ENCODE measurements at places on chromosomes 6 and 20.

DNA sequence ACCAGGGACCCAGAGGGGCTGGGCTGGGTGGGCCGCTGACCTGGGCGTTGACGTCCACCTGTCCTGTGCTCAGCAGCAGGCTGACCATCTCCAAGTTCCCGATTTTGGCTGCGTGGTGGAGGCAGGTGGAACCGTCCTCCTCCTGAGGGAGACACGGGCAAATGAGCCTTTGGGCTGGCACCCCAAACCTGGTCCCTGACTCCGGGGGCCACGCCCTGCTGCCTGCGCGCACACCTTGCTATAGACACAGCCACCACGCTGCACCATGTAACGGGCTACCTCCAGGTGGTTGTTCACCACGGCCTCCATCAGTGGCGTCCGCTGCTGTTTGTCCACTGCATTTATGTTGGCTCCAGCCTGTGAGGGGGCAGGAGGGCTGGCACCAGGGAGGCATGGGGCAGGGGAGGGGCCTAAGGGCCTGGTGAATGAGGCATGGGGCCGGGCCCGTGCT lies 7.8 kb upstream of the SLC44A4 start:
- no peak for DNase-seq

DNA sequence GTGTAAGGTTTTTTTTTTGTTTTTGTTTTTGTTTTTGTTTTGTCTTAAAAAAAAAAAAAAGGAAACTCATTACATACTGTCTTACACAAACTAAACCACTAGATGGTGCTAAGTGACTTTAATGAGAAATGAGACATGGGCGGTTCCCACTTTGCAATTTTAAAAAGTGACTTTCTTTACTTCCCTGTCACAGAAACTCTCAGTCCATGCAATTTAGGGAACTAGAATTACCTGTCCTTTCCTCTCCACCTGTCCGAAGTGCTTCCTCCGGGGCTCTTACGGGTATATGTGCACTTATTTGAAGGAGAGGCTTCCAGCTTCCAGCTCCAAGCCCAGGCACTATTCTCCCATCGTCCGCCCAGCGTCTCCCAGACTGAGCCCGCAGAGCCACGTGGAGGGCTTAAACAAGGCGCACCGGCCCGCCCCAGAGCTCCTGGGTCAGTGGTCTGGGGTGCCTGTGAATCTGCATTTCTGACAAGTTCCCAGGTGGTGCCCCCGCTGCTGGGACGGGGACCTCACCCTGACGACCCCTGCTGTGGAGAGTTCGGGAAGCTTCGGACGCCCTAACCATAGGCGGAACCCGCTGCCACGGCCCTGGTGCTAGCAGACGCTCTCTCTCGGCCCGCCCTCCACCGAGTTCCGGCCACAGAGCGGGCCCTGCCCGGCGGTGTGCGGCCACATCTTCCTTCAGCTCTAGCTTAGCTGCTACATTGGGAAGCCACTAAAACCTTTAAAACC lies 26.1 kb downstream of the BFSP1 start:
- peak; percentile 18 for DNase-seq

DNA sequence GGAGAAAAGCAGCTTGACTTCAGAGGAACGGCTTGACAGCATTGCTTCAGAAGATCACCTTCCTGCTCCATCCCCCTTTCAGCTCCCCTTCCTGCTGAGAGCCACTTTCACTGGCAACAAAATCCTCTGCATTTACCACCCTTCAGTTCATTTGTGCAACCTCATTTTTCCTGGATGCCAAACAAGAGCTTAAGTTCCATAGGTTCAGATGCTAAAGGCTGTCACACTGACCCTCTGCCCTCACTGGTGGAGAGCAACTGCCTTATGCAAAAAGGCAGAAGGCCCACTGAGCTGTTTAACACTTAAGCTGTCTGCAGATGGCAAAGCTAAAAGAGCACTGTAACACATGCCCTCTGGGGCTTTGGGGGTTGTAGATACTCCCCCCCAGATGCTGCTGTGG lies 131.2 kb upstream of the SPACA1 start:
- no peak for DNase-seq

DNA sequence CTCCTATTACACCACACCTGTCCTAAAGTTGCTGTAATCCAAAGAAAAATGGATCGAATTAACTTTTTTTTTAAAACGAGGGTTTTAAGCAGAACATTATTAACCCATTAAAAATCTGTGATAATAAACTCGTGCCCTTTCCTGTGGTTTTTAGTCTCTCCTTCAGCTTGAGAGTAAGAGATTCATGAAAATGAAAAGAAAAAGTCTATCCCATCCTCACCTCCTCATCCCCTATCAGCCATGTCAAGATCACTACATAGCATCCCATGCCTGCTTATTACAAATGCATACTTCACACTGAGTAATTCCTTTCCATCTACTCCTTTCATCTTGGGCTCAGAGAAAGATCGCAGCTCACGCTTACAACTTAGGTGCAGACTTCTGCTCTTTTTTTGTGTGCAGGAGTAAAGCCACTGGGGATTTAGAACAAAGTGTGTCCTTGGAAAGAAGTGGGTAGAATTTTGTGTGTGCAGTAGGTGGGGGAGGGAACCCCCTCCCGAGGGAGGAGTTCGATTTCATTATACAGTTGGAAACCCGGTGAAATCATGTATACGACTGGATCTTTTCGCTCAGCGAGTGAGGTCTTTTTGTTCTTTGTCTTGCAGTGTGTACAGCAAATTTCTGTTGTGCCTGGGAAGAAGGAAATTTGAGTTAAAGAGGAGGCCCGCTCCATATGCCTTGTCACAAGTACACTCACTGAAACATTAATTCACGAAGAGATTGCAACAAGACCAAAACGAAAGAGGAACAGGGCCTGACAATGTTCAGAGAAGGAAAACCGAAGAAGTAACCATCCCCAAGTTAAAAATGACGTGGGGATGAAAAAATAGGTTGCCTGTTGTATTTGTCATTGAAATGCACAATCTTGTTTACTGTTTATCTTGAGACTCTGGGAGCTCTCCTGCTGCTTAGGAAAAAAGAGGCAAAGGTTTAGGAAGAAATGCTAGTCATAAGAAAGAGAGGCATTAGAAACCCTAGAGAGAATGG lies 146.5 kb upstream of the ZNF217 start:
- no peak for DNase-seq

GRCh38 chr20:14223806-14224205 lies 113.6 kb downstream of the FLRT3 start:
- DNase-seq, result no peak

- no peak for DNase-seq
These were observed 310.3 kb downstream of the CLVS2 start for GRCh38 chr6:123306334-123306733.

DNA sequence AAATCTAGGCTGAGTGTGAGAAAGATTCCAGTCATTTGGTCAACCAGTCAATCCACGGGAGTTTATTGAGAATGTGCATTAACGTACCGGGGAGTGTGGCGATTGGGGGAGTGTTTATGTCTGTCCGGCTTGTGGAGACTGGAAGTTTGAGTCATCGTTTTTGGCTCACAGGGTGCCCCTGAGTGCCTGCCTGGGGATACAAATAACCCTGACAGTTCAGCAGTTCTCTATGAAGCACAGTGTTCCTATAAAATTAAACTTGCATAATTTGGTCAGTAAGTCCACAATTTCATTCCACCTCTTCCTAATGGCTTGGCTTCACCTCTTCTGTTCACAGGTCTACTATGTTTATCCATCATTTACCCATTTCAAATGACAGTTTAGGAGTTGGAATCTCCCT lies 72.6 kb upstream of the PLEKHG1 start:
- no peak for DNase-seq

- no peak for DNase-seq
These were observed 184.0 kb downstream of the GPX5 start for GRCh38 chr6:28709478-28710349.

DNA sequence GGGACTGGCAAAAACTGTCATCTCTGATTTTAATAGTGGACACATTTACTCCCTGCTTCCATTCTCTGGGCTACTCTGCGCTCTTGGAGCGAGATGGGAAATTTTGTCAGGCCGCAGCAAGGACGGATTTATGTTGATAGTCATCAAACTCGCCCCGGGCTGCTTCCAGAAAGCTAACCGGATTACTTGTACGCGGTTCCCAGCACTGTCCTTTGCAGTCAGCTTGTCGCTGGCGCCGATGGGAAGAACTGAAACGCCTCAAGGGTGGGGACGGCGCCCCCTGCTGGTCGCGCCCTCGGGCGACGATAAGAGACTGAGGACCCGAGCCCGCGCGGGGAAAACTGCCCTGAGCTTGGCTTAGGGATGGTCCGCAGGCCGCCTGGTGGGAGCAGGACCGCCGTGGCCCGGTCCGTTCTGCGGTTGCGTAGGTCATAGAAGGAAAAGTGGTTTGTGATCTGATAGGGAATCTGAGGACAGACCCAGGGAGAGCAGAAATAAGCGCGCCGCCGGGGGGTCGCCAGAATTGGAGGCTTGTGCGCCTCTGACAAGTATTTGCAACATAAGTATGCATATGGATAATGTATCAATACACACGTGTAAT lies 984 bp upstream of the ABT1 start:
- peak; percentile 76 for DNase-seq

- DNase-seq, result peak; percentile 60
These were observed 47.8 kb upstream of the GATA5 start for GRCh38 chr20:62523473-62524203.

DNA sequence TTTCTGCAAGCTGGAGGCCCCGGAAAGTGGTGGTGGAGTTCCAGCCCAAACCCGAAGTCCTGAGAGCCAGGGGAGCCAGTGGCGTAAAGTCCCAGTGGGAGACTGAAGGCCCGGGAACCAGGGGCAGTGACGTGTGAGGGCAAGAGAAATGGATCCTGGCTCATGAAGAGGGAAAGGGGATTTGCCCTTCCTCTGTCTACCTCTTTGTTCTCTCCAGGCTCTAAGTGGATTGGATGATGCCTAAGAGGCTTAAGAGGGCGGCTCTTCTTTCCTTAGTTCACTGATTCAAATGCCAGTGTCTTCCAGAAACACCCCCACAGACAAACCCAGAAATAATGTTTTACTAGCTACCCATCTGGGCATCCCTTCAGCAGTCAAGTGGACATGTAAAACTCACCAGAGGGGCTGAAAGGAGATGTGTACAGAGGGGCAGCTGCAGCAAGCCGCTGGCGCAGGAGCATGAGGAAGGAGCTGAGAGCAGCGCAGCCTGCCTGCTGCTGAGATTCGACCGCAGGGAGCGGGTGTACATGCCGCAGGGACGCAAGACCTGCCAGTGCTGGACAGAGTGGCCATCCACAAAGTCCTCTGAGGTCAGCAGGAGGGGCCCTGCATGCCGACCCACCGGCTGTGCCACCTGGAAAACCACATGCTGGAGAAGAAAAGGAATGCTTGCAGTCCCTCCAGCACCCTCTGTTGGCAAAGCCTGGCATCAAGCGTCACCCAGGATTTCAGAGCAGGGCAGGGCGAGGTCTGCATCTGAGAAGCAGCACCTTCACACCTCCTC lies 29.5 kb downstream of the CDYL start:
- no peak for DNase-seq

- DNase-seq, result no peak
These were observed 2.5 kb downstream of the RTEL1 start for GRCh38 chr20:63660622-63661021.

GRCh38 chr6:85484948-85485347 lies 35.1 kb downstream of the NT5E start:
- DNase-seq, result no peak

DNA sequence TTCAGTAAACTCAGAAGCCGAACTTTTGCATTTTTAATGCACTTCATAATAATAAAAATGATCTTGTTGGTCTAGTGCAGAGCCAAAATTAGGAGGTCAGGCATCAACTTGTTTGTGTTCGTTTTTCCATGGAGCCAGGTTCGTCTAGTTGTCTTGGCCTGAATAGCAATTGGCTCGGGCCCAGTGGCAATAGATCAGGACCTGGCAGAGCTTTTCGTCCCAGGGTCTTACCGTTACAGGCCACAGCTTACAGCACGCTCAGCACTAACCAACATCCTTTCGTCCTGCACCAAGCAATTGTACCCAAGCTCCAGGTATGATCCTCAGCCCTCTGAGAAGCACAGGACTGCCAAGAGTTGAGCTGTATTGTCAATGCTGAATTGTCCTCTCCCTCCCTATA lies 240.5 kb upstream of the PLN start:
- no peak for DNase-seq

DNA sequence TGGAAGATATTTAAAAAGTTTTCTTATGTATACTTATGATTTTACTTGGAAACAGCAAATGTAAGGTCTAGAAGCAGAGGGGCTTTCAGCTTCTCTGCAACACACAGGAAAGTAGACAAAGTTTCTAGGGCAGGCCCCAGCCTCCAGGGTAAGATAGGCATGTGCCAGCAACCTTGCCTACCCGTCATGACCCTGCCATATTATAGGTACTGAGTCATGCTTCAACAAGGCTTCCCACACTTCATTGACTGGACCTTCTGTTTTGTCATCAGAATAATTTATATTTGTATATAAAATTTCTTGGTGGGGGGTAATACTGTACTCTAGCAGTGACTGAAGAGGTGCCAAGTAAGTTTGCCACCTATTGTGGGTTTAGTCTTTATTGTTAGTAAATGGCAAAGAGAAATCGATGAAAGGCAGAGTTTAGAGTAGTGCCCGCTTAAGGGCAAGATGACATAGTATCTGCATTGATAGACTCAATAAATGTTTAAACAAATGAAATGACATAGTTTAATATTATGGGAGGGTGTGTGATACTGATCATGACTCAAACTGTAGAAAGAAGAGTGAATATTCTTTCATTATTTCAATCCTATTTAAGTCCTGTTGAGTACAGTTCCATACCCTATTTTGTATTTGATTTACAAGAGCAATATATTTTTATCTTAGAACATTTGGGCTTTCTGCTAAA lies 95.6 kb downstream of the JARID2 start:
- no peak for DNase-seq

DNA sequence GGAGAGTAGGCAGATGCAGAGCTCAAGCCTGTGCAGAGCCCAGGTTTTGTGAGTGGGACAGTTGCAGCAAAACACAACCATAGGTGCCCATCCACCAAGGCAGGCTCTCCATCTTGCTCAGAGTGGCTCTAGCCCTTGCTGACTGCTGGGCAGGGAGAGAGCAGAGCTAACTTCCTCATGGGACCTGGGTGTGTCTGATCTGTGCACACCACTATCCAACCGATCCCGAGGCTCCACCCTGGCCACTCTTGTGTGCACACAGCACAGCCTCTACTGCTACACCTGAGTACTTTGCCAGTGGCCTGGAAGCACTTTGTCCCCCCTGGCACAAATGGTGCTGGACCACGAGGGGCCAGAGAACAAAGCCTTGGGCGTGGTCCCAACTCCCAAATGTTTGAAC lies 7.9 kb upstream of the DEFB125 start:
- no peak for DNase-seq

DNA sequence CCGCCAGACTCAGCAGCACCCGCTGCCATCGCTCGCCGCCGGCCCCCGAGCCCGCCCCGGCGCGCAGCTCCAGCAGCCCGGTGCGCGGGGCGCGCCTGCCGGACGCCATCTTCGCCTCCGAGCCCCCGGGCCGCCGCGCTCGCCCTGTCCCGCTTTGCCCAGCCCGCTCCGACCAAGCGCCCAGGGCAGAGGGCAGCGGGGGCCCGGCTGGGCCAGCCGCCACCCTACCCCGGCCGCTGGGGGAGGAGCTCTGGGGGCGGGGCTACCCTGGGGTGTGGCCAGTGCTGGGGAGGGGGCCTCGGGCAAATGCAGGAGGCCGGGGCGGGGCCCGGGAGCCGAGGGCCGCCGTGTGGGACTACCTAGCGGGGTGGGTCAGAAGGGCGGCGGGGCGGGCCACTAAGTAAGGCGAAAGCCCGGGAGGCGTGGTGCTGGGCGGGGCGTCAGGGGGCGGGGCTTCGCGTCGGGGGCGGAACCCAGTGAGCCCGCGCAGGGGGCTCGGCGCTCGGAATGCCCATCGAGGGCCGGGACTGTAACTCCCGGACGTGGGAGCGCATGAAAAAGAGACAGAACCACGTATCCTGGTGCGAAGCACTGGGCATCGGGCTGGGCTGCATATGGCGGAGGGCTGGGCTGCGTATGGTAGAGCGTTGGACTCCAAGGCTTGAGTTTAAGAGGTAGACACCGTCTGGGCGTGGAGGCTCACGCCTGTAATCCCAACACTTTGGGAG lies at the start of gene SNTA1:
TSS of gene SNTA1 (minus strand) at position 252 of the 728 bp plus-strand sequence. CDS start at position 109, 143 bp downstream.
- DNase-seq, result peak; percentile 82
